ENCODE measurements at places on chromosomes 6 and 20. TPM values are rescaled to one million over a fixed set of nuclear protein-coding genes. Genes with fewer than 3 reads are reported as not detected.

Gene NDUFAF5
- 34.9 TPM for total RNA-seq

Gene MACROD2
- 7.6 TPM for total RNA-seq

Gene FHL5
- total RNA-seq, result not detected

Gene MAVS
- total RNA-seq, result 56.4 TPM

Gene BMP2
- 24.3 TPM for total RNA-seq

GRCh38 chr6:168040856-168041496, 38.0 kb downstream of the FRMD1 start:
- DNase-seq, result no peak

DNA sequence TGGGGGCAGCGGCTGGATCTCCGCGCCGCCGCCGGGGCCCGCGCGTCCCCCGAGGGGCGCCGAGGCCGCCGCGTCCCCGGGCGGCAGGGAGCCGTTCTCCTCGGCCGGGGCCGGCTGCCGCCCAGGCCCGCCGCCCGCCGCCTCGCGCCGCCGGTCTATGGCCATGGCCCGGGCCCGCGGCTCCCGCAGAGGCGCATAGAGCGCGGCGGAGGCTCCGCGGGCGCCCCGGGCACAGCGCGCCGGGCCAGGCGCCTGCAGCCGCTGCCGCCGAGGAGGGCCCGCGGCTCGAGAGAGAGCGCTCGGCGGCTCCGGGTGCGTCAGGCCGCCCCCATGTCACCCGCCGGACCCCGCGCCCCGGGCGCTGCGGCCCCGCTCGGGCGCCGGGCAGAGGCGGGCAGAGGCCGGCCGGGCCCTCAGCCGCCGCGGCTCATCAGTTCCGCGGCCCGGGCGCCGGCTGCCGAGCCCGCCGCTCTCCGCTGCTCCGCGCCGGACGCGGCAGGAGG, 404 bp downstream of the SLC22A23 start:
- DNase-seq, result no peak

DNA sequence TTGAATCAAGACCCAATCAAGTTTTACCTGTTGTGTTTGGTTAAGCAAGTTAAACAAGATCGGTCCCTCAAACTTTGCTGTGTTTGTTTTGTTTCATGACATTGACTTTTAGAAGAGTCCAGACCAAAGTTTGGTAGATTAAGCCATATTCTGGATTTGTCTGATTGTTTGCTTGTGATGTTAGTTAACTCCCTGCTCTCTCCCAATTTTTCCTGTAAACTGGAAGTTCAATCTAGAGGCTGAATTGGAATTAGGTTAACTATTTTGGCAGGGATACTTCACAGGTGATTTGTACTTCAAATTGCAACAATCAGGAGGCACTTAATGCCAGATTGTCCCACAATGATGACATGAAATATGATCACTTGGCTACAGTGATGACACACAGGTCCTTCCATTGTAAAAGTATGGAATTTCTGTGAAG, 13.6 kb upstream of the SH3BGRL2 start:
- no peak for DNase-seq
